ENCODE measurements at places on chromosomes 7 and 10.

DNA sequence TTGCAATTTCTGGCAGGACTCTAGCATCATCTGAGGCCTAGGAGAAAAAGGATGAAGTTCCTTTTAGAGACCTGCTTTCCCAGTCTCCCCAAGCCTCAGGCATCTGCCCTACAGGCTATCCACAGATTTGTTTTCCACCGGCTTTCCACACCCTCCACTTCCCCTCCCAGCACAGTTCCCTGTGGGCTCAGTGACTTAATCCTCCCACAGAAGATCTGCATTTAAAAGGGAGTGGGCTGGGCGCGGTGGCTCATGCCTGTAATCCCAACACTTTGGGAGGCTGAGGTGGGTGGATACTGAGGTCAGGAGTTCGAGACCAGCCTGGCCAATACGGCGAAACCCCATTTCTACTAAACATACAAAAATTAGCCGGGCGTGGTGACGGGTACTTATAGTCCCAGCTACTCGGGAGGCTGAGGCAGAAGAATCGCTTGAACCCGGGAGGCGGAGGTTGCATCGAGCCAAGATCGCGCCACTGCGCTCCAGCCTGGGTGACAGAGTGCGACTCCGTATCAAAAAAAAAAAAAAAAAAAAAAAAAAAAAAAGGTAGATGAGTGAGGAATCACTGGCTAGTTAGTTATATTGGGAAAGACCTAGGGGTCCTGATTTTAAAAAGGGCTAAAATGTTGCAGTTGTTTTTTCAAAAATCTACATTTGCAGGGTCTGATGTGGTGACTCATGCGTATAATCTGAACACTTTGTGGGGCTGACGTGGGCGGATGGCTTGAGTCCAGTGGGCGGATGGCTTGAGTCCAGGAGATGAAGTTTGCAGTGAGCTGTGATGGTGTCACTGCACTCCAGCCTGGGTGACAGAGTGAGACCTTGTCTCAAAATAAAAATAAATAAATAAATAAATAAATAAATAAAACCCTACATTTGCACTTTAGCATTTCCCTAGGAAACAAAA, 119.5 kb downstream of the BAMBI start:
- no peak for DNase-seq

DNA sequence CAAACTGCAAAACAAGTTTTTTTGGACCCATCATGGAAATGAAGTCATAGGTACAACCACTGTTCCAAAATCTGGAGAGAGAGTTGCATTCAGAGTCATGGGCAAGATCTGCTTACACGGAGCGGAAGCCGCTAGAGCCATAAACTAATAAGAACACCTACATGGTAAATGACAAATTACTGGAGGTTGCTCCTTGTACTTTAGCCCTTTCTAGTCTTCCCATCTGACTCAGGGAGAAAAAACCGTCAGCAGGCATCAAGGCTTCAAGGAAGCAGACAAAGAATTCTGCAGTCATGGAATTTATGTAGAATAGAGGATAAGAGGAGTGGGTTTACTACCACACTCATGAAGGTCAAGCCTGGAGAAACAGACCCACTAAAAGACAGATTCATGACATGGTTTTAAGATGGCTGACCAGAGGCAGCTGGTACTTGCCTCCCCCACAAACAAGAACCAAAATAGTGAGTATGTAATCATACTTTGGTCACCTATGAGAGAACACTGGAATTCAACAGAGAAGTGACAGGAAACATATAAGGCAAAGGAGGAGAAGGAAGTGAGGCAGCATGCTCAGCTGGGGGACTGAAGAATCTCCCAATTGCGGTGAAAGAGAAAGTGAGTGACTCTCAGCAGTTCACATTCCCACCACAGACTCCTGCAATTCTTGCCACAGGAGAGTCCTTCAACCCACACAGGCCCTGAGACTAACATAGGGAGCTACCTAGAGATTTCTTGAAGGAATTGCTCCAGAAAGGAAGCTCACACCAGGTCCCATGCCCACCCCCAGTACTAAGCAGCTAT, 42.4 kb upstream of the ASAH2 start:
- no peak for DNase-seq

GRCh38 chr10:132684164-132684891, 101.6 kb downstream of the NKX6-2 start:
- peak; percentile 18 for DNase-seq

- DNase-seq = no peak
Observed at GRCh38 chr7:156612930-156613329, 27.6 kb upstream of the RNF32 start.

- DNase-seq = peak; percentile 77
Observed at GRCh38 chr10:31759124-31759798, 169.4 kb downstream of the ARHGAP12 start.
